ENCODE measurements at places on chromosomes 6 and 20. TPM values are rescaled to one million over a fixed set of nuclear protein-coding genes. Genes with fewer than 3 reads are reported as not detected.

PTK7 gene
- not detected for polyA plus RNA-seq

GMPR gene
- polyA plus RNA-seq = 1.3 TPM

IYD gene
- not detected for polyA plus RNA-seq

MYLK4 gene
- polyA plus RNA-seq = 0.08 TPM

HLA-DQA1 gene
- 377 TPM for polyA plus RNA-seq

CASS4 gene
- polyA plus RNA-seq = 0.34 TPM

EYA2 gene
- polyA plus RNA-seq = 0.11 TPM

PAK5 gene
- polyA plus RNA-seq = not detected

RAB22A gene
- 11.2 TPM for polyA plus RNA-seq

Data from IgD-negative memory B cell (primary cell).